Stimulated activated CD8-positive, alpha-beta memory T cell treated with anti-CD3 and anti-CD28 coated beads, Interleukin-7, amount 100 ng/mL, for 4 hours (primary cell): ENCODE measurements at places on chromosomes 13 and 19.

DNA sequence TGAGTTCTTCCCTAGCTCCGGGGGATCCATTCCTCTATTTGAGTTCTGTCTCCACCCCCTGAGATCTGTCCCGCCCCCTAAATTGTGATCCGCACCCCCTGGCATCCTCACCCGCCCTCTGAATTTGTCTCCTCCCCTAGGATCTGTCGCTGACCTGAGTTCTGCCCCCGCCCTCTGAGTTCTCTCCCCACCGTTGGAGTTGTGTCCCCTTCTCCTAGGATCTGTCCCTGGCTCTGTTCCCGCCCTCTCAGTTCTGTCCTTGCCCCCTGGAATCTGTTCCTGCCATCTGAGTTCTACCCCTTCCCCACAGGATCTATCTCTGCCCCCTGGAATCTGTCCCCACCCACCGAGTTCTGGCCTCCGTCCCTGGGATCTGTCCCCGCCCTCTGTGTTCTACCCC lies 1.0 kb upstream of the SLC17A7 start:
- DNase-seq: no peak

GRCh38 chr13:50631041-50631440 lies 212.5 kb downstream of the DLEU7 start:
- no peak for DNase-seq

DNA sequence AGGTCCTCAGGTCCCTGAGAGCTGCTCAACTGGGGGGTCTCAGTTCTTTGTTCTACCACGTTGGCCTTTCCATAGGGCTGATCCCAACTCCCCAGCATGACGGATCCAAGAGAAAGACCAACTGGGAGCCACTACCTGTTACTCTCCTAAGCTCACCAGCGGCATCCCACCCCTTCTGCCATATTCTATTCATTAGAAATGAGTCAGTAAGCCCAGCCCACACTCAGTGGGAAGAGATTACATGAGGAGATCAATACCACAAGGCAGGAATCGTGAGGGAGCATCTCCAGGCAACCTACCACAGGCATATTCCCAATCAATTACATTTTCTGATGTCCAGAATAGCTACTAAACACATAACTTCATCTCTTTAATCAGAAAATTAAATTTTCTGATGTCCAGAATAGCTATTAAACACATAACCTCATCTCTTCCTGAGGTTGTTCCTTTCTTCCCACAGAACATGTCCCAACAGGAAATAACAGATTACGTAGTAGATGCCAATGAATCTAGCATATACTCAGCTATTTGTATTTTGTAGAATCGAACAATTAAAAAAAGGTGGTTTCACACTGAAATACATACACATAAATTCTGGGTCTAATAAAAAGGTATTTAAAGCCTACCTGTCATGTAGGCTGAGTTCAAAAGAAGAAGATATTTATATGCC lies 708.1 kb upstream of the ARGLU1 start:
- no peak for DNase-seq

GRCh38 chr13:99086267-99087097 lies 108.6 kb upstream of the DOCK9 start:
- peak; percentile 80 for DNase-seq

DNA sequence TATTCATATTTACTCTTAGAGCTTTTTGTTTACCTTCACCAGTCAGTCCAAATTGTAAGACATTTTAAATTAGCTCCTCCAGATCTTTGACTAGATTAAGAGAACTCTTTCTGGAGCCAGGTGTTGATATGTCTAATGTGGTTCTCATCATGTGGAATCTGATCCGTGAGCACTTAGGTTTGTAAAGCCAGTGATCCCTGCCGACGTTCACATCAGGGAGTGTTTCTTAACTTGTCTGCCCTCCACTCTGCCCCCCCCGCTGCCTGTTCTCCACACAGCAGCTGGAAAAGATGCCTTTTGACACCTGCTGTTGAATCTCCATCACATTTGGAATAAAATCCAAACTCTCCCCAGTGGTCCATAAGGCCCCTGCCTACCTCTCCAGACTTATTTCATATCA lies 17.7 kb downstream of the METTL21C start:
- DNase-seq: no peak

- no peak for DNase-seq
Measured at GRCh38 chr13:97627566-97627965, 193.6 kb downstream of the RAP2A start.

- DNase-seq: no peak
Measured at GRCh38 chr19:1991018-1991913, 24.2 kb downstream of the BTBD2 start.

GRCh38 chr13:24233351-24233901 lies 72.9 kb downstream of the SPATA13 start:
- no peak for DNase-seq

DNA sequence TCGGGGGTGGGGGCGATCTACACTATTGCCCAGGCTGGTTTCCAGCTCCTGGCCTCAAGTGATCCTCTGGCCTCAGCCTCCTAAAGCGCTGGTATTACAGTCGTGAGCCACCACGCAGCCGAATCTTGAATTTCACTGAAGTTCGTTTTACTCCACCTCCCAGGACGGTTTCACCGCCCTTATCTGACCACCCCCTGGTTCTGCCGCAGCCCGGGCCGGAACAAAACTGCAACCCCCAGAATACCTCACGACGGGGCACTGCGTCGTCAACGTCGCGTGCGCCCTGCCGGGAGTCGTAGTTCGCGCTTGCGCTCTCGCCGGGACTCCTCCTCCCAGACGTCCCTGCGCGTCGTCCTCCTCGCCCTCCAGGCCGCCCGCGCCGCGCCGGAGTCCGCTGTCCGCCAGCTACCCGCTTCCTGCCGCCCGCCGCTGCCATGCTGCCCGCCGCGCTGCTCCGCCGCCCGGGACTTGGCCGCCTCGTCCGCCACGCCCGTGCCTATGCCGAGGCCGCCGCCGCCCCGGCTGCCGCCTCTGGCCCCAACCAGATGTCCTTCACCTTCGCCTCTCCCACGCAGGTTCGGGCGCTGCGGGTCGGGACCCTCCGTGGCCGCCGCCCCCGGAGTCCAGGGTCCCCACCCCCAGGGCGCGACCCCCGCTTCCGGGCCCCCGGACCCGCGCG lies at the start of gene ATP5F1D:
Gene ATP5F1D, plus strand, starts transcription at position 335 of the 679 bp plus-strand sequence. Its CDS starts 100 bp downstream, at position 435.
- DNase-seq: peak; percentile 97

- DNase-seq: no peak
Measured at GRCh38 chr13:40933508-40934204, 85.5 kb downstream of the ELF1 start.
